ENCODE measurements at places on chromosomes 11 and 22. TPM values are rescaled to one million over a fixed set of nuclear protein-coding genes. Genes with fewer than 3 reads are reported as not detected.

EFCAB6 gene
- total RNA-seq = 1.8 TPM

TRIM64 gene
- not detected for total RNA-seq

CARD16 gene
- 2.9 TPM for total RNA-seq

HOATZ gene
- not detected for total RNA-seq

LARGE2 gene
- total RNA-seq = not detected

TMEM121B gene
- not detected for total RNA-seq

ASPHD2 gene
- 6.2 TPM for total RNA-seq

DGAT2 gene
- total RNA-seq = 3.6 TPM

RIC8A gene
- total RNA-seq = 128 TPM

BDNF gene
- 8.0 TPM for total RNA-seq

CCDC87 gene
- total RNA-seq = 1.1 TPM

DNA sequence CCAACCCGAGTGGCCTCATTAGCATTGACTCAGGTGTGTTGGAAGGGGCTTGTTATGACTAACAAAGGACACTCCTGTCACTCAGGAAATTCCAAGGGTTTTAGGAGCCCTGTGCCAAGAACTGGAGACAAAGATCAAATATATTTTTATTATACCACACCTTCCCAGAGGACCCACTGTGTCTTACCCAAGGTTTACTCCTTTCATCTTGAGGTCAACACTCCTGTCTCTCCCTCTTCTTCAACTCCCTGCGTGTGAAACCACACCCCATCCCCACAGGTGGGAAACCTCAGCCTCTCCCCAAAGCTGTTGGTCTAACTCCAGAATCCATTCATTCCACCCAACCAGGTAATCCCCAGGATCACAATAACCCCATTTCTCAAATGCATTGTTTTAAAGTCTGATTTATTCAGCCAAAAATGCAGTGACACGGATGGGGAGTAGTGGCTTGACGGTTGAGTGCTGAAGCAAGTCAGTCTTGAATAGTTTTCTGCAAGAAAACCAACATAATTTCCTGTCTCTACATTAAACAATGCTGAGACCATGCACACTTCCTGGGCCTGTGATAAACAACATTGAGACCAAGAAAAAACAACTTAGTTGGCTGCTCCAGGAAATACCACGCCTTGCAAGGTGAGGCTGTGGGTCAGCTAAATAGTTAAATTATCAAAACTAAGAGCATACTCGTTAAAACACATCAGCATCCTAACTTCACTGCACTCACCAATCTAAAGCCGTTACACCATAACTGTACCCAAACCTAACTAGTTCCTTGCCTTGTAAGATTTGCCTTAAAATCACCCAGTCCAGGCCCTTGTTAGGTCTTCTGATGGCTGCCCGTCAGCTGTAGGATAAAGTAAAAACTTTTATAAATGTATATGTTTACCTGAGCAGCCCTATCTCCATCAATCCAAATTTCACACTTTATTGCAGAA, 38.5 kb upstream of the SPON1 start:
- no peak overlapping the region for H3K27ac ChIP-seq
- H3K36me3 ChIP-seq = no peaks in the 10 kb centered on the region
- H3K27me3 ChIP-seq = no peaks in the 10 kb centered on the region
- H3K4me1 ChIP-seq = peaks cover 5% of the 10 kb centered on the region
- H3K4me3 ChIP-seq = no peak overlapping the region

DNA sequence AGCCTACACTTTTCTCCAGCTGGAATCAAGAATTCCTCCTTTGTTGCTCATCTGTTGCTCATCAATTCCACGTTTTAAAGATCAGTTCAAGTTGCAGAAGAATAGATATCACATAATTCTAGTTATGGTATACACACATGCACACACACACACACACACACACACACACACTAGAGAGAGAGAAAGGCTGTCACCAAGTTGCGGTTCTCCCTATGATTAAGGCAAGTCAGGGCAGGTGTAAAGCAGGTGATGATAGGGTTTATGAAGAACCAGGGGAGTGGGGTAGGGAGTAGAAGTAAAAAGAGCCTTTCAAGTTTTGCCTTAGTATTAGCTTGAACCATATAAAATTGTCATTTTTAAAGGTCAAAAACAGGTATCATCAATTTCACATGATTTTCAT, 31.7 kb upstream of the TMPRSS4 start:
- no peaks in the 10 kb centered on the region for H3K36me3 ChIP-seq
- no peak overlapping the region for H3K27ac ChIP-seq
- DNase-seq = no peak
- no peaks in the 10 kb centered on the region for H3K27me3 ChIP-seq
- no peaks in the 10 kb centered on the region for H3K4me1 ChIP-seq
- no peak overlapping the region for H3K4me3 ChIP-seq

DNA sequence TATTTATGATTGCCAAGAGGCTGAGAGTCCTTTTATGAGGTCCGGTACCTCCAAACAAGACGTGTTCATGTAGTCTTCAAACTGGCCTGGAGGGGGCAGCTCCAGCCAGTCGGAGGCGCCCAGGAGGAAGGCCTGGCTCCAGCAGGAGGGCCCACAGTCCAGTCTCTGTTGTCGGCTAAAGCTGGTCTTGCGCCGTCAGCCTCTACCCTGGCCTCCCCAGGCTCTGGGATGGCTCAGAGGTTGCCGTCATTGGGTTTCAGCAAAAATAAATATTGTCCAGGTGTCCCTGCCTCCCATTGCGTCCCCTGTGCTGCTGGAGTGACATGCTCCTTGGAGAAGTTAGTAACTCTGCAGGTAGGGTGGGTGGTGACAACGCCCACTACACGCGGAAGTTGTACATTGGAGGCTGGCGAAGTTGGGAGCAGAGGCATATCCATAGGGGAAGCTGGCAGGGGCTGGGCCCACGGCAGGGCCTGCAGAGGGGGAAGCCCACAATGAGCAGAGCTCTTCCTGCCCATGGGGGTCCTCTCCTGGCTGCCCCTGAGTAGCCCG, 1.0 kb upstream of the SLC25A1 start:
- H3K27me3 ChIP-seq = no peaks in the 10 kb centered on the region
- peak overlapping the region; percentile 84 for H3K4me3 ChIP-seq
- no peak overlapping the region for H3K27ac ChIP-seq

DNA sequence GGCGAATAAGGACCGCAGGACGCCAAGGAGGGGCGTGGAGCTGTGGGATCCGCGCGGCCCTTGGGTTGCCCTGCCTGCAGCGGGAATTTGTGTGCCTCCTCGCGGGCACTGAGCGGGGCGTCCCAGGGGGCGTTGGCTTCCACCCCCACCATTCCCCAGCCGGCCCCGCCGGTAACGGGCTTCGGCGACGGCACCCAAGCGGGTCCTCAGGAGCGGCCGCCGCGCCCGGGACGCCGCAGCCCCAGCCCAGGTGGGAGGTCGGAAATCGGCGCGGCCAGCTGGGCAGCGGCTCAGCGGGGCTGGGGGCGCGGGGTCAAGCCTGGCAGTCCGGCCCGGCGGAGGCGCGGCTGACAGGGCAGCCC, 320 bp downstream of the CLTCL1 start:
- peaks cover 57% of the 10 kb centered on the region for H3K4me1 ChIP-seq
- peak overlapping the region; percentile 77 for H3K4me3 ChIP-seq
- H3K27ac ChIP-seq = peak overlapping the region; percentile 66
- H3K27me3 ChIP-seq = no peaks in the 10 kb centered on the region

DNA sequence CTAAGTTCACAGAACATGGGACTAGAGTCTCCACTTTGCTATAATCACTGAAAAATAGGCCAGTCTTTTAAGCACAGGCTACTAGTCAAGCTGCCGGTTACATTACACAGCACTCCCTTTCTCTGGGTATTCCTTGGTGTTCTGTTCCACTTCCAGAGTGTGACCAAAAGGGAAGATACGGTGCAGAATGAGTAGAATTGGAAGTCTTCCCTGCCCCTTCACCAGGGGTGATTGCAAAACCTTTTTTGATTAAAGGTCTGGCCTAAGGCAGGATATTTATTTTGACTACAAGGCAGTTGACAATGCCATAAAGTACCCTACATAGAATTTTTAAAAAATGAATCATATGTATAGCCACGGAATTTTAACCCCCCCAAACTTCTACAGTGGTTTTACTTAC, 59.6 kb upstream of the ADORA2A start:
- peaks cover 63% of the 10 kb centered on the region for H3K36me3 ChIP-seq
- no peaks in the 10 kb centered on the region for H3K27me3 ChIP-seq
- H3K27ac ChIP-seq = peak overlapping the region; percentile 54
- DNase-seq = peak; percentile 89
- no peak overlapping the region for H3K4me3 ChIP-seq
- peaks cover 16% of the 10 kb centered on the region for H3K4me1 ChIP-seq

- H3K4me1 ChIP-seq = peaks cover 9% of the 10 kb centered on the region
- no peaks in the 10 kb centered on the region for H3K27me3 ChIP-seq
- no peak overlapping the region for H3K4me3 ChIP-seq
- DNase-seq = no peak
These were observed 50.7 kb downstream of the NAV2 start for GRCh38 chr11:19763330-19763729.

DNA sequence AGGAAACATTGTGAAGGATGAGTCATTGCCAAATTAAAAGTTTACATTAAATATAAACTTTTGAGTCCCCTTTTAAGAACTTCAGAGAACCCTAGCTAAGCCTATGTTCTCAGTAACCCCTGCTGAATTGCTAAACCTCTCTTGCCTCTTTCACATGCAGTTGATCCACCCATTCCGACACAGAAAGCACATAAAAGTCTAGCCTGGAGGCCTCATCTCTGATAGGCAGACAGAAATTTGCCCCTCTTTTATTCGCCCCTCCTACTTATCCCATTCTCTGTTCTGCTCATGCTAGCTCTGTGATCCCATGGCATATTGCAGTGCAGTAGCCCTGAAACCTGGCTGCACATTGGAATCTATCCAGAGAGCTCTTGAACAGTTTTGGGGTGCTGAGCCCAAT, 58.2 kb upstream of the PDE3B start:
- DNase-seq = no peak
- no peak overlapping the region for H3K27ac ChIP-seq
- H3K27me3 ChIP-seq = no peaks in the 10 kb centered on the region
- no peaks in the 10 kb centered on the region for H3K36me3 ChIP-seq

DNA sequence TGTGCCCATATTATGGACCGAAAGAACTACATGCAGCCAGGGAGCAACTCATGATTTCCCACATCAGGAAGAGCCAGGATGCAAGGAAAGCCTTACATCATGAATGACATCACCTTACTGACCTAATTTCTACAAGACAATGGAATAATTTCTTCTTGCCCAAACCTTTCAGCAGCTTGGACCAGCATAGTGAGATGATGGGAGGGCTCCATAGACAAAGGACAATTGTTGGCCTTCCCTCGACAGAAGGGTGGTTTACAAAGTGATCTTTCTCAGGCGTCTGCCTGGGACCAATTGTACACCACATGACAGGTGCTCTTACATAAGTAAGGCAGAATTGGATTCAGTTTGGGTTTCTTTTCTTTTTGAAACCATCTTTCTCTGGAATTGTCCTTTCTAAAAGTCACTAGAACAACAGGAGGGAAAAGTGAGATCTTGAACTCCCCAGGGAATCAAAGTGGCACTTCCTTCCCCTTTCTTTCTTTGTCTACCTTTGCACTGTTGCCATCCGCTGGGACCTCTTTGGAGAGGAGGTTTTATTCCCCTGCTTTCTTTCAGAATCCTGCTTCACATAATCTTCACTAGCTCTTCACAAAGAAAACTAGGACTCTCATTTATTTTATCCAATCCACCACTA, 51.7 kb upstream of the PAK1 start:
- no peaks in the 10 kb centered on the region for H3K4me1 ChIP-seq
- no peak for DNase-seq
- no peak overlapping the region for H3K4me3 ChIP-seq
- H3K27ac ChIP-seq = no peak overlapping the region
- H3K27me3 ChIP-seq = no peaks in the 10 kb centered on the region

DNA sequence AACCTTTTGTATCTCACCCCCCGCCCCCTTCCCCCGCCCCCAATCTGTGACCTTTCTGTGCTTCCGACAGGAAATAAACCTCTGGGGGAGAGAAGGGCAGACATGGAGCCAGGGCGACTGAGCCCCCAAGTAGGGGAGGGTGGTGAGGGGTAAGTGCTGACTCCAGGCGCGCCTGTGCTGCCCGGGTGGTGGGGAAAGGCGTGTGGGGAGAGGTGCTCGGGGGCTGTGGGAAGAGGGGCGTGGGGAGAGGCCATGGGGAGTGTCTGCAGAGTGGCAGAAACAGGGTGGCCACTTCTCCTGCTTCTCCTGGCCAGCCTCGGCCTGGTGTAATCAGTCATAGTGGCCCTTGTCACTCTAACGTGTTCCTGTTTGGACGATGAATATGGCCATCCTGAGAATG, 8.0 kb downstream of the SLC16A8 start:
- peaks cover 20% of the 10 kb centered on the region for H3K36me3 ChIP-seq
- H3K27ac ChIP-seq = no peak overlapping the region
- peaks cover 5% of the 10 kb centered on the region for H3K27me3 ChIP-seq
- H3K4me1 ChIP-seq = no peaks in the 10 kb centered on the region
- peak; percentile 53 for DNase-seq
- H3K4me3 ChIP-seq = no peak overlapping the region
